ENCODE measurements at places on chromosomes 7 and 10.

DNA sequence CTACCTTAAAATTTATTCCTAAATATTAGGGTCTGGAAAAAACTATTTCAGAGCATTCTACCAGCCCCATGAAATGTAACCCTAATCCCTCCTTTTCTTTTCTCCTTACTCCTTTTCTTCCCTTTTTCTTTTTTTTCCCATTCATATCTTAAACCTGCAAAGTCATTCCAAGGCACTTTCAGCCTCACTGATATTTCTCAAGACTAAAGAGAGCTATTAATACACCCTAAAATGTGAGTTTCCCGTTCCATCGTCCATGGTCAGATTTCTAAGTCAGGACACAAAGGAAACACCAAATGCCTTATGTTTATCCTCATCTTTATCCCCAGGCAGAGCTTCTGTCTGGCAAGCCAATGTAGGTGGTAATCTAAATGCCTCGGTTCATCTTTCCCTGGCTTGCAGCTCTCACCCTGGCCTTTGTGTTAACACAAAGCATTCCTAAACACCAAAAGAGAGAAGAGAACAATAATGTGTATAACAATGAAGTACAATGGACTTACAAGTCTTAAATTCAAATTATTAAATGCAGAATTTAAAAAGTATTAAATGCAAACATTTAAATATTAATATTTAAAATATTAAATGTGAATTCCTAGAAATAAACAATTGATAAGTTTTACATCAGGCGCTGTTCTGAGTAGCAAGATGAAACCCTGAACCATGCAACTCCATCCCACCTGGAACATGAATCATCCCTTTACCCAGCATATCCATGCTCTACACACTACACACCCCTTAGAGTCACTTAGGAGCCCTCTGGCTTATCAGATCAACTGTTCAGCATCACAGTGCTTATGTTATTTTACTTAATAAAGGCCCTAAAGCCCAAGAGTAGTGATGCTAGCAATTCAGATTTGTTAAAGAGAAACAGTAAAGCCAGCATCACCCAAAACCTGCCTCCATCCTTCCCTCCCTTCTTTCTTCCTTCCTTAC is 26.8 kb downstream of the MICU1 start:
- DNase-seq = no peak

DNA sequence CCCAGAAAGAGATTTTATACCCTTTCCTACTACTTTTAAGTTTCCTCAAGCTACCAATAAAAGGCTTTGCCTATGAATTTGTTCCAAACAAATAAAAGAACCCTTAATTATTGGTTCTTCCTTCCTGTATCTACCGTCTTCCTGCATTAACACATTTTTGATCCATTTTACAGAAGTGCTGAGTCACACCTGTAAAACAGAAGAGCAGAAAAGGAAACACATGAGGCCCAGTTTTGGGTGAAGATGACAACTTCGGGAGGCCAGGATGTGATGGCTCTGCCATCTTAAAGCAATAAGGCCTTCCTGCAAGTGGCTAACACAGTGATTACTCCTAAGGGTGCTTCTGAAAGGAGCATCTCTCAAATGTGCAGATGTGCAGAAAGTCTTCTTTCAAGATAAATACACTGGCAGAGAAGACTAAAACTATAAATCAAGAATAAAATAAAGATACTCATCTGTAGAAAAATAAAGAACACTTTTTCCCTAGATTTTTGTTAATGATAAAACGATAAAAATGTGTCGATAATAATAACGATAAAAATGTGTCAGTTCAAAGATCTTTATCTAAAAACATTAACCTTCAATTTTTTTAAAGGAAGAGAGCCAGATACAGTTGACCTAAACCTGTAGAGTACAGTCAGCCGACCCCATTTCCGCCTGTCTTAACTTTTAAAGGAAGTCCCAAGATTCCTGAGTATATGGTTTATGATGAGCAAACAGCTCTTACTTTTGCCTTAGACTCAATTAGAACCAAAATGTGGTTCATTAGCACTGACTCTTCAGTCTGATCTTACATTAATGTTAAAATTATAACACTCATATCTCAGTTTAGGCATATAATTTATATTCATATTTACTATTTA is 108.6 kb downstream of the UBE2H start:
- DNase-seq = no peak

- no peak for DNase-seq
Measured at GRCh38 chr10:70492786-70493659, 14.5 kb downstream of the PALD1 start.

DNA sequence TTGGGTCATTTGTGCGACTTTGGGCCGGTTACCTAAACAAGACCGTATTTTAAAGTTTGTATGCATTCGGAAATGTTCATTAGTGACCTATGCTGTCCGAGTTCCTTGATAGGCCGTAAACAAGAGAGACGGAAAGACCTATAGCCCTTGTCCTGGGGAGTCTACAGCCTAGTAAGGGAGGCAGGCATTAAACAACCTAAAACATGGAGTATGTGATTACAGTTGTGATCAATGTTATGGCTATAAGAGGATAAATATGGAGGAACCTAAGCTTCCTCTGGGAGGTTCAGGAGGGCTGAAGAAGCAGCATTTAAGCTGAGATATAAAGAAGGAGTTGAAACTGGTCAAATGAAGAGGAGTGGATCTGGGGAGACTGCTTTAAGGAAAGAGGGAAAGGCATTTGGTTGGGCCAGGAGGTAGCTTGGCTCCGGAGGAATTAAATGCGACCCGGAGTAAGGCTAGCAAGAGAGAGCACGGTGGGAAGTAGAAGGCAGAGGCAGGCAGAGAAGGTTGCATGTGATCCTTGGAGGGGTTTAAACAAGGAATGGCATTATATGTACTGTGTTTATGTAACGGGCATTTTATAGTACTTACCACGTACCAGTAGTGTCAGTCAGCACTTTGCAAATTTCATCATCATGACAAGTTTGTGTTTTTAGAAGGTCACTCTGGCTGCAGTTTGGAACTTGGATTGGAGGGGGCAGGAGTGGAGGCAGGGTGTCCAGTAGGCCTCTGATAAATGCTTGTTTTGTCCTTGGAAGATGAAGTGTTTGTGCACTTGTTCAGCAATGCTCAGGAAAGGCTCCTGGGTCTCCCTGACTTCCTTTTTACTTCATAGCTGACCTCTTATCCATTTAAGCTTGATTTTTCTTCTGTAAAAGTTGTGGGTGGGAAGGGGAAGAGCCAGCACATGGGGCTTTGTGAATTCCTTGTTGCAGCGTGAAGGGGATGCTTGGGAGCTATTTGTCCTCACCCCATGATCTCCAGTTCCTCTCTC is 1.0 kb upstream of the AVPI1 start:
- no peak for DNase-seq

- no peak for DNase-seq
Measured at GRCh38 chr7:29956487-29956836, 33.1 kb downstream of the SCRN1 start.

DNA sequence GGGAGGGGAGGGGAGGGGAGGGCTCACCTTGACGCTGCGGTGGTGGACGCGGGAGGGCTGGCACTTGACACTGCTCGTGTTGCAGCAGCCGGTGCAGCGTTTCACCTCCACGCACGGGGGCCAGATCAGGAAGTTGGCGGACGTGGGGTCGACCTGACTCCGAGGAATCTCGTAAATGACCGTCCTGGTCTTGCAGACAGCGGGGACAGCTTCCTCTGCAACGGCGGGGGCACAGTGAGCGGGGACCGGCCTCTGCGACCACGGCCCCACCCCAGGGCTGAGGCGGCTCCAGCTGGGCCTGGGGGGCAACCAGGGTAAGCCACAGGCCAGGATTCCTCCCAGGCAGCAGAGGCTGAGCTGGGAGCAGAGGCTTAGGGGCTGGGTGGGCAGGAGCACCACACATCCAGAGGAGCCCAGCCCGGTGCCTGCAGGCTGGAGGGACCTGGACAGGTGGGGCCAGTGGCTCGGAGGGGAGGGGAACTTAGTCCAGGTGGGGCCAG is 8.8 kb downstream of the PDGFA start:
- no peak for DNase-seq

- DNase-seq = no peak
Measured at GRCh38 chr10:75655791-75656451, 224.5 kb downstream of the LRMDA start.

GRCh38 chr7:11716185-11716584 is 115.8 kb downstream of the THSD7A start:
- DNase-seq = no peak

DNA sequence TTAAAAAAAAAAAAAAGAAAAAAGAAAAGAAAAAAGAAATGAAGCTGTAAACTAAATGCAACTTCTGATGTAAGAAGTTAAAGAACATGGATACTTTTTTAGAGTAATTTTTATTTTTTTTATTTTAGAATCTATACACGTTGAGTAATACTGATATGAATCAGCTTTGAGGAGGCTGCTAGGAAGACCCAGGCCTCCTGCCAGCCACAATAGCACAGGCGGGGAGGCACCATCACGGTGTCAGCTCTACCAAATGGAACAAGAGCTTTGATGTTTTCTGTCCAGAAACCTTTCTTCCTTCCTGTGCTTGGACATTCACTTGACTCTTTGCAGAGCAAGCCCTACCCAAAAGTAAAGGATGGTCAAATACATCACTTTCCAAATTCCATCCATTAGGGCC is 45.3 kb upstream of the EGR2 start:
- DNase-seq = no peak

GRCh38 chr7:124205526-124205925 is 172.7 kb upstream of the TMEM229A start:
- no peak for DNase-seq

- DNase-seq = no peak
Measured at GRCh38 chr10:12455766-12456165, 106.4 kb downstream of the CAMK1D start.

- DNase-seq = no peak
Measured at GRCh38 chr7:69105092-69105491, 493.2 kb upstream of the AUTS2 start.

DNA sequence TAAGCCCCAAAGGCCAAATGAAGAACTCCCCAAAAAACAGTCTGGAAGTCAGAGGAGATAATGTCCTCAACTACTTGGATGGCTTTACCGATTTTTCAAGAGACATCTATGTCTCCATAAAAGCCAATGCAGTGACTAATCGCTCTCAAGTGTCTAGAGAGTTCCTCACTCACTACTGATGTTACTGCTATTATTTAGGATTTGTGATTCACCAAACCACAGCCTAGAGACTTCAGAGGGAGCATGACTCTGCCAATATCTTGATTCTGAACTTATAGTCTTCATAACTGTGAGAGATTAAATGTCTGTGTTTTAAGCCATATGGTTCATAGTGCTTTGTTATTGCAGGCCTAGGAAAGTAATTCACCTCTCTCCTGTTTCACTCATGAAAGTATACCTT is 160.2 kb downstream of the IPMK start:
- DNase-seq = no peak

DNA sequence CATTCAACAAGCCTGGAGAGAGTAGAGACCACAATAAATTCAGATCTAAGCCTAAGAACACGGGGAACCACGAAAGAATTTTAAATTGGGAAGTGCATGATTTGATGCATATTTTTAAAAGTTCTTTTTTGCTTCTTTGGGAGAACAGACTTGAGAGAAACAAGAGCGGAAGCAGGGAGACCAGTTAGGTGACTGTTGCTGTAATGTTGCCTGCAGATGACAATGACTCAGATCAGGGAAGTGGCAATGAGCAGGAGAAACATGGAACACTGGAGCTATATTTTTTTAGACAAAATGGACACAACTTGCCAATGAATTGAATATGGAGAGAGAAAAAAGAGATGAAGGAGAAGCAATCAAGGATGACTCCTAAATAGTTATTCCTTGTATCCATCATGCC is 125.1 kb downstream of the RAPGEF5 start:
- DNase-seq = no peak

DNA sequence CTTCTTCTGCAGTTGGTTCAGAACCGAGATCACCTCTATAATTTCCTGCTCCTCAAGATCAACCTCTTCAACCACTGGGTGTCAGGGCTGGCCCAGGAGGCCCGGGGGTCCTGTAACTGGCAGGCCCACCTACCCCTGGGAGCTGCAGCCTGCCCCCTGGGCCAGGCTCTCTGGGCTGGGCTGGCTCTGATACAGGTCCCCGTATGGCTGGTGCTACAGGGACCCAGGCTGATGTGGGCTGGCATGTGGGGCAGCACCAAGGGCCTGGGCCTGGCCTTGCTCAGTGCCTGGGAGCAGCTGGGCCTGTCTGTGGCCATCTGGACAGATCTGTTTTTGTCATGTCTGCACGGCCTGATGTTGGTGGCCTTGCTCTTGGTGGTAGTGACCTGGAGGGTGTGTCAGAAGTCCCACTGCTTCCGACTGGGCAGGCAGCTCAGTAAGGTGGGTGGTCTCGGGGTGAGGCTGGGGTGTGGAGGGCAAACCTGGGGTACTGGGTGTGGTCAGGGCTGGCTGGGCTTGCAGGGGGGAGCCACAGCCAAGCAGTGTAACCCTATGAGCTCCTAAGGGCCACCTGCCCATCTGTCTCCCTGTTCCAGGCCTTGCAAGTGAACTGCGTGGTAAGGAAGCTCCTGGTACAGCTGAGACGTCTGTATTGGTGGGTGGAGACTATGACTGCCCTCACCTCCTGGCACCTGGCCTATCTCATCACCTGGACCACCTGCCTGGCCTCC is 4.2 kb downstream of the TMEM270 start:
- DNase-seq = no peak

DNA sequence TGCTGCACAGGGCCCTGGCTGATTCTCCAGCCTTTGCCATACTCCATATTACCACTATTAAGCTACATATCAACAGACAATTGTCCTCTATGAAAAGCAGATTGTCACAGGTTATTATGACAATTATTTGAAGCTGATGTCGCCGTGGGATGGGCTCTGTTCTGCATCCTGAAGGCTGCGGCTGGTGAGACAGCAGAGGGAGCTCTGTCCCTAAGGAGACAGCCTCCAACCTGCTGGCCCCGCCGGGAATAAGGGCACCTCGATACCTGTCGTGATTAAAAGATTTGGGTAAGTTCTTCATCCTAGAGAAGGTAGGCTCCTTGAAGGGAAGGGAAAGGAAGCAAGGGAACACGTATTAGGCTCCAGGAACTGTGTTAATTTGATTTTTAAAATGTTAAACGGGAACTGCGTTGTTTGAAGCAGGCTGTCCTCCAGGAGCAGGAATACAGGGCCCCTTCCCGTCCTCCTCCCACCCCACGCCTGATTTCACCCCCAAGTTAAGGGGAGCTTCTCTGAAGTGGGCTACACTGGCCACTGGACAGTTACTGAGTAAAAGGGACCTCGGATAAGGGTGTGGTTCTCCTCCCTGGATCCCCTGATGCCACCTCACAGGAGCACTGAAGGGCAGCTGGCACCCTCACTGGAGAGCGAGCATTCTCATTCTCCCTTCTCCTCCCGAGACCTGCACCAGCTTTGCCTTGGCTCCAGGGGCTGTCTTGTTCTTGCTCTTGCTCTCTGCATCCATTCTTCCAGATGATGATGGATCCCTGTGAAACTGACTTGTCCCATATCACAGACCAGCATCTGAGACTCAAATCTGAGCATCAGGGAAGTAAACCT is 11.8 kb upstream of the TIAL1 start:
- no peak for DNase-seq

GRCh38 chr7:143372070-143372469 is 9.1 kb upstream of the ZYX start:
- no peak for DNase-seq

DNA sequence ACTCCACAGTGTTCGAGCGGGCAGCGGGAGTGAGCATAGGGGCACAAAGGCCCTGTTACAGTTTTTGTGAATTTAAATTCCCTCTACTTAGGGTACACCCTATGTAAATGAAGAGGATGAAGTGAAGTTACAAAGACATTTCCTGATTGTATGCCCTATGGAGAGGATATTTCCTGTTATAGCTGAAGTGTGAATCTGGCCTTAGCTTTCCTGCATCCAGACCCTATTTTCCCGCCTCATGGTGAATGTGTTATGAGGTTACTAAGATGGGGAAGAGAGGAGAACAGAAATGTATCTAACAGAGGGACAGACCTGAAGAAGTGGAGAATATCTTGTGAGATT is 37.8 kb upstream of the COMMD3 start:
- DNase-seq = no peak
